ENCODE measurements at places on chromosomes 6 and 20. TPM values are rescaled to one million over a fixed set of nuclear protein-coding genes. Genes with fewer than 3 reads are reported as not detected.

- no peak for DNase-seq
Measured at GRCh38 chr6:37757381-37757780, 59.7 kb upstream of the MDGA1 start.

- DNase-seq, result no peak
Measured at GRCh38 chr20:58836616-58837204, 14.0 kb downstream of the GNAS-AS1 start.

The PRDM1 gene
- 78.8 TPM for total RNA-seq

DNA sequence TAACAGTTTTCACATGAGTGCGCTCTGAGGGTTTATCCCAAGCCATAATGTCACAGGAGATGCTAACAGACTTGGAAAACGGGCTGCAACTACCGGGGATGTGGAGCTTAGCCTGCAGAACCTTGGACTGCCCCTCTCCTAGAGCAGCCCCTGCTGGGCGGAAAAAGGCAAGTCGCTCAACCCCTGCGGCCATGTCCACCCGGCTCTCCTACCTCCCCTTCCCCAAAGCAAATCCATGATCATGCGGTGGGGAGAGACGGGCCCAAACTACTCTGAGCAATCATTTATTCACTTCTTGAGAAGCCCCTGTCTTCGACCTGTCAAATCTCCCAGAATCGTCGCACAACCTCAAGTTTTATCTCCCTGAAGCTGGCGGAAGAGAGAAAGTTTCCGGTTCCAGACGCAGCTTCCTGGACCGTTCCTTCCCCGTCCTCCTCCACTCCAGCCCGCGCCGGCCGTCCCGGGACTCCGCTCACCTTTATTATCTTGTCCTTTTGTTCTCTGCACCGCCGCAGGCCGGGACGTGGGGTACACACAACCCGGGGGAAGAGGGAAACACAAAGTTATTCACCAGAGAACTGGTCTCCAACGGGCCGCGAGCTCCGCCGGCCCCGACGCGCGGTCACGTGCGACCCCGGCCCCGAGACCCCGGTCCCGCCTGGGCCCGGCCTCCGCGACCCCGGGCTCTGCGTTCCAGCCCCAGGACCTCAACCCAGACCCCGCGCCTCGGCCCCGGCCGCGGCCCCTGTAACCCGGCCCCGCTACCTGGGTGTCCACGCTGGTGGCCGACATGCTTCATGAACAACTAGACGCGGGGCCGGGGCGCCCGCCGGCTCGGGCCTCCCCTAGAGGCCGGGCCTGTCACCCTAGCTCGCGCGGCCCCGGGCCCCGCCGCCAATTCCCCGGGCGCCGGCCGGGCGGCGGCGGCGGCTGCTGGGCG lies 560 bp downstream of the YTHDF1 start:
- DNase-seq, result no peak

The ATP9A gene
- 19.6 TPM for total RNA-seq

DNA sequence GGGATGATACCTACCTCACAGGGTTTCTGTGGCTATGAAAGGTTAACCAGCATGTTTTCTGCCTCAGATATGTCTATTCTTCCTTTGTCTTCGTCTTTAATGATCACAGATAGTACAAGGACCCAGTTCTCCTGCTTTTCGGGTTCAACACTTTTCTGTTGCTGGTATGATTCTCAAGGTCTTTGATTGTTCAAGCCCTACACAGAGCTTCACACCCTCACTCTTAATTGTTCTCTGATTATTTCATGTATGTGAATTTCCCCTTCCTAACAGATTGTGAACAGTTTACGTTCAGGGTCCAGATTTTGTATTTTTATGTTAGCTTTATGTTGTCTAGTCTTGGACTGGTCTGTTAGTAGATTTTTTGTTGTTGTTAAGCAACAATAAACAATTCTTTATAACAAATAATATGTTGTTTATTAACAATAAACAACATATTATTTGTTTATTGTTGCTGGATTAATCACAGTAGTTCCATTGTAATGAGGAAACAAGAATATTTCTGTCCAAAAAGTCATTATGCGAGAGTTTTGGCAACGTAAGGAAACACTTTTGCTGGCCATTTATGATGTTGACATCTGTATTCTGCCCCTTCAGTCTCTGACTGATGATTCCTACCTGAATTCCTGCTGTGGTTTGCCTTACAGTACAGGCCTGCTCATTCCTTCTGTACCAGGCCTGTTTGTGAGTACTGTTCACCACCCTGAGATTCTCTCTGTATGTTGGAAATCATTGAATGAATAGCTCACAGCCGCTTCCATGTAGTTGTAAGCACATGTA lies 27.2 kb upstream of the TULP4 start:
- no peak for DNase-seq

- no peak for DNase-seq
Measured at GRCh38 chr20:49595346-49595745, 27.4 kb upstream of the PTGIS start.

GRCh38 chr6:147811913-147812629 lies 303.6 kb downstream of the SAMD5 start:
- DNase-seq, result no peak

- DNase-seq, result no peak
Measured at GRCh38 chr20:41218466-41218865, 81.1 kb downstream of the PLCG1 start.

The TGM3 gene
- not detected for total RNA-seq

- DNase-seq, result no peak
Measured at GRCh38 chr20:46374383-46374782, 32.0 kb downstream of the ELMO2 start.
